ENCODE measurements at places on chromosomes 2 and 18.

- DNase-seq, result no peak
Measured at GRCh38 chr2:72026819-72027425, 120.7 kb downstream of the CYP26B1 start.

DNA sequence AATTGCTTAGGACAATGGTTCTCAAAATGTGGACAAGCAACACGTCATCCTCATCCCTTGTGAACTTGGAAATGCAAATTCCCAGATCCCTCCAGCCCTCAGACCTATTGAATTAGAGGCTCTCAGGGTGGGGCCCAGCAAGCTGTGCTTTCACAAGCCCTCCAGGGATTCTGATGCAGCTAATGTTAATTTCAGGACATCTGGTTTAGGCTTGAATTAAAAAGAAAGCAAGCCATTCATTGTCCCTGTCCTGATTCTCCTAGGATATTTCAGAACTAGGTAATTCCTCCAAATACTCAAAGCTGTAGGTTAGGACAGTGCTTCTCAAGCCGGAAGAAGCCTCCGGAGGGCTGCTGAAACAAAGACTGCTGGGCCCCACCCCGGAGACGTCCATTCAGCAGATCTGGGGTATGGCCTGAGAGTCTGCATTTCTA, 26.0 kb upstream of the GLI2 start:
- no peak for DNase-seq

GRCh38 chr2:43212931-43213330, 13.5 kb downstream of the ZFP36L2 start:
- no peak for DNase-seq

- no peak for DNase-seq
Measured at GRCh38 chr2:120224256-120224655, 1.1 kb upstream of the TMEM185B start.

DNA sequence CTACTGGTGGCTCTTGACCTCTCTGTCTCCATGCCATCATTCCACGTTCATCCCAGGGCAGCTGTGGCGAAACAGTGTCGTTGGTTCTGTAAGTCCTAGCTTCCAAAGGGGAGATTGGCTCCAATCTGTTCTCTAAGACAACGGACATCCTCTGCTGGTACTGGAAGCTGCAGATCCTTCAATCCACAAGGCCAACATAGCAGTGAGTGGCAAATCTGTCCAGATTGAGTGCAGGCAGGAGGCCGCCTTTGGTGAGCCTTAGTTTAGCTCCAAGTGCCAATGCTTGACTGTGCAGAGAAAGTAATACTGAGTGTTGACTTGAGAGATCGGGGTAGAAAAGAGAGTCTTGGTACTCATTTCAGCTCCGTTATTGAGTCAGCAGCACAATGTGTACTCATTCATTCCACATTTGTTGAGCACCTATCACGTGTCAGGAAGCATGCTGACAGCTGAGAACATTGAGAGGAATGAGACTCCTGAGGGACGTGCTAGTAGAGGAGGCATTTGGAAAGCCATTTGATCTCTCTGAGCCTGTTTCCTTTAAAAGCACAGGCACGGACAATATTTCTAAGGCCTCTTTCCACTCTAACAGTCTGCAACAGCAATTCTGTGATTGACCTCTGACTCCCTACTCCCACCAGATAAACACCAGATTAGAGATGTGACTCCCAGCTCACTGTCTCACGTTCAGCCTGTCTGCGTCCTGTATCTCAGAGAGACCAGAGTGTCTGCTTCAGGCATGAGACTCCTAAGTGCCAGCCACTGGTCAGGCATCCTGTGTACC, 306.0 kb downstream of the CLIP4 start:
- no peak for DNase-seq

All from SK-N-MC (cell line).